Astrocyte of the spinal cord (primary cell): ENCODE measurements at places on chromosomes 1 and 21.

- DNase-seq, result peak; percentile 48
Measured at GRCh38 chr1:18100491-18101063, 7.0 kb upstream of the IGSF21 start.

GRCh38 chr21:45496968-45497845 is 45.0 kb downstream of the SLC19A1 start:
- DNase-seq, result no peak

- no peak for DNase-seq
Measured at GRCh38 chr1:75712306-75712705, 12.2 kb upstream of the ACADM start.

DNA sequence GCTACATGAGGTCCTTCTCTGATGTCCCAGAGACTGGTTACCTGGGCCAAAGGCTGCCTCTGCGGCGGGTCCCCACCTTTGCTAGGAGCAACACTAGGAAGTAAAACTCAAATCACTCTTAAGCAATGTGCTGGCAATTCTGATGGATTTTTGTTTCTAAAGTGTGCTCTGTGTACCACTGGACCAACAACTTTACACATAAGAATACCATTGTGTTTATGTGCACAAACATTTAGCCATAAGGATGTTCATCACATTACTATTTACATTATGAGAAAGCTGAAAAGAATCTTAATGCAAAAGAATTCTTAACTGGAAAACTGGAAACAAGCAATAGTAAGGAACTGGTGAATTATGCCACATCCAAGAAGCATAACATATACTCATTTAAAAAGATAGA is 38.6 kb downstream of the SSBP3 start:
- DNase-seq, result no peak

GRCh38 chr1:241202401-241202800 is 154.6 kb downstream of the RGS7 start:
- no peak for DNase-seq

DNA sequence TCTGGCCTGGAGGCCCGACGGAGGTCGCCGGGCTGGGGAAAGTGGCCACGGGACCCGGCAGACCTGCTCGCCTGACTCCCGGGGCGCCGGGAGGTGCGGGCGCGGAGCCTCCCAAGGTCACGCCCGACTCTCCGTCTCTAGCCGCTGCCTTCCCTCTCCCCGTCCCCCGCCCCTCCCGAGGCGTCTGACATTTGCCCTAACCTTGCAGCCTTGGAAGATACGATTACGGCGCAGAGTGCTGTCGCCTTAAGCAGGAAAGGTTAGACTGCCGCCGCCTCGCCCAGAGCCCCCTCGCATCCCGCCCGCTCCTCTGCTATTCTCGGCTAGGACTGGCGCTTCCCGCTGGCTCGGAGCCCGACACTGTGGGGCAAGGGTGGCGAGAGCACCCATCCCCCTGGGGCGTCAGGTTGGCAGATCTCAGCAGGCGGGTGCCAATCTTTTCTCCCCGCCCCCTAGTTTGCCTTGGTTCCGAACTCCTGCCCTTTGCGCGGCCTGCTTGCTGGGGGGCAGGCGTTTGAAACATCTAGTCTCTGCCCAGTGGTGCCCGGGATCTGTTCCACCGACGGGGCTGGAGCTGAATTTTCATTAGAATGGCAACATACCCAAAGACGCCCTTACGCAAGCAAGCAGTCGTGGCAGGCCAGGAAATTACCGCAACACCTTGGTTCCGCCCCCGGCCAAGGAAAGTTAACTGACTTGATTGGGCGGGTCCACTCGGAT is 835 bp downstream of the PGM1 start:
- peak; percentile 25 for DNase-seq

DNA sequence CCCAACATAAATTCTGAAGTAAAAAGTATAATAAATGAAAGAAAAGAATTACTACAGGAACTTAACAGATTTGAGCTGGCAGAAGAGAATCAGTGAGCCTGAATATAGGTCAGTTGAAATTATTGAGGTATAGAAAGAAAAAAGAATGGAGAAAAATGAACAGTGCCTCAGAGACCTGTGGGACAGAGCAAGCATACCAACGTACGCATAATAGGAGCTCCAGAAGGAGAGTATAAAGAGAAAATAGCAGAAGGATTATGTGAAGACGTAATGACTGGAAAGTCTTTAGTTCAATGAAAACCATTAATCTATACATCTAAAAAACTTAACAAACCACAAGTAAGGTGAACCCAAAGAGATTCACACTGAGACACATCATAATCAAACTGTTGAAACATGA is 261.8 kb downstream of the DYRK1A start:
- no peak for DNase-seq

- DNase-seq, result no peak
Measured at GRCh38 chr1:3331564-3331963, 122.9 kb upstream of the ARHGEF16 start.

- DNase-seq, result no peak
Measured at GRCh38 chr1:42158189-42158588, 5.0 kb downstream of the GUCA2B start.

GRCh38 chr21:43721206-43721605 is 2.3 kb downstream of the PDXK start:
- no peak for DNase-seq

DNA sequence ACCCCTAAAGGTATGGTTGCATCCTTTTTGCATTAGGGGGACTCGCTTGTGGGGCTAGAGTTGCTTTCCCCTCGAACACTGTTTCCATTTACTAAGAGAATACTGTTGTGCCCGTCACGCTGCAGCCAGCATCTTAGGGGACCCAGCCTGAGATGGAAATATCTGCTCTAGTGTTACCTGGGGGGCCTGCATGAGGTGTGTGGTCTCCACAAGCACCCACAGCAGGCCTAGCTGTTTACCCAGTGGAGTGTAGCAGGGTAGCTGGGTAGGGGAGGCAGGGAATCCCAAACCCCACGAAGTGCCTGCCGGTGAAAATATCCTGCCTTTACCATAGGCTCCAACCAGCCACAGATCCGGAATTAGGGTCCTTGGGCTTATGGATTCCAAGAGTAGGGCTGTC is 303.6 kb downstream of the PTPRU start:
- no peak for DNase-seq

DNA sequence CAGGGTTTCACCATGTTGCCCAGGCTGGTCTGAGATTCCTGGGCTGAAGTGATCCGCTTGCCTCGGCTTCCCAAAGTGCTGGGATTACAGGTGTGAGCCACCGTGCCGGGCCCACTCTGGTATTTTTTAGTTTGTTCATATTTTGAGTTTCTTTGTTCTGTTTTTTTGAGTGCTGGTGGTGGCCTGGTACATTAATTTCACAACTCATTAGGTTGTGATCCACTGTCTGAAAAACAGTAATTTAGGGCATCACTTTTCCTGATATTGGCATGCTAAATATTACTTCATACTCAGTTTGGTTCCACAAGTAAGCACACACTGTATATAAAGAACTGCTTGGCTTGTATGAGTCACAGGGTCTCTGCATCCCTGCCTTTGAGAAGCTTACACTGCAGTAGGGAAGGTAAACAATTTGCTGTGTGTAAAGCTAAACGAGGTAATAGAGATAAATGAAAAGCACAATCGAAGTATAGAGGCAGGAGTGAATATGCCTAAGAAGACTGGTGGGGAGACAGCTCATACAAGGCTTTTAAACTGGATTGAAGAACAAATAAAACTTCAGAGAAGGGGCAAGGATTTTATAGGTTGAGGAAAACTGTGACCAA is 7.7 kb downstream of the SNX27 start:
- peak; percentile 65 for DNase-seq

GRCh38 chr1:168728473-168729404 is at the start of gene DPT:
TSS of gene DPT (minus strand) at chr1:168729206. CDS start at chr1:168729174, 32 bp downstream.
- DNase-seq, result no peak

DNA sequence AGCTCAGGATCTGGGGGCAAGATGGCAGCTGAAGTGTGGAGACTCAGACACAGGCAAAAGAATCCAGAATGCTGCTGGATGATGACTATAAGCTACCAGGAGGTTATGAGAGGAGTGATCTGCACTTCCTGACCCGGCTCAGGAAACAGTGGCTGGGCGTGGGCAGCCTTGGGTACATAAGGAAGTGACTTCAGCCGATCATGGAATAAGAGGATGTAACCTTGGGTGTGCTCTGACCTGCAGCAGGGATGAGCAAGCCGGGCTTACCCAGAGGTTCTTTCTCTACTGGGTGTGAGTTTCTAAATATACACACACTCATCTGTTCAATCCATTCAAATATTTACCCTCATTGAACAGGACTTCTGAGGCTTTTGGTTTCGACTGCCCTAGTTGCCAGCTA is 62.7 kb downstream of the CD34 start:
- DNase-seq, result peak; percentile 65

GRCh38 chr1:28507247-28507645 is 1.4 kb downstream of the RCC1 start:
- peak; percentile 13 for DNase-seq

GRCh38 chr1:206925106-206925736 is 3.5 kb upstream of the FCMR start:
- no peak for DNase-seq

DNA sequence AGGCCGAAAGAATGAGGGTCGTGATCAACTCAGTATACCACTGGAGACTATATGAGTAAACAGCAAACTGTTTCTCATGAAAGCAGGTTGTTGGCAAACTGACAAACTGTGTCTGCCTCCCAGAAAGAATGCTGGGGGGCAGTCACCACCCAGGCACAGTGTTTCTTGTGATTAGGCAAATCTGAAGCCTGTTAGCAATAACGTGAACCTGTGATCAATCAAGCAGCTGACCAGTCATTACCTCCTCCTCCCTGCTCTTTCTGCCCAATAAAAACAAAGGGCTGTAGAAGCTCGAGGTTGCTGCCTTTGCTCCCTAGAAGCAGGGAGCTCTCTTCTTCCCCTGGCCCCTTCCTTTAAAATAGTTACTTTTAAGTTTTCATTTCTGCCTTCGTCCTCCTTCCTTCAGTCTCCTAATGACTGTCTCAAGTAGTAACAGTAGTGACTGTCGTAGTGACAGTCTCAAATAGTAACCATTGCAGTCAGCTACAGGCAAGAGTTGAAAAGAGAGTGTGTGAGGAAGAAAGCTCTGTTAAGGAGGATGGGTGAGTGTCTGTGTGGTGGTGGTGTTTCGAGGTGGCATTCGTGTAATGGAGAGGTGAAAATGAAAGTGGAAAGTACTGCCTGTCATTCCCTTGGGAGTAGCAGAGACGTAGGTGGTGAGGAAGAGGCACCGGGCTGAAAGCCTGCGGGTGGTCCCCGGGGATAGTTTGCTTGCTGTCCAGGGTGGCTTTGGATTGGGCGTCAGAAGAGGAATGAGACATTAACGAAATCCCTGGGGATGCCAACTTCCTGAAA is 14.5 kb downstream of the HHAT start:
- DNase-seq, result no peak

DNA sequence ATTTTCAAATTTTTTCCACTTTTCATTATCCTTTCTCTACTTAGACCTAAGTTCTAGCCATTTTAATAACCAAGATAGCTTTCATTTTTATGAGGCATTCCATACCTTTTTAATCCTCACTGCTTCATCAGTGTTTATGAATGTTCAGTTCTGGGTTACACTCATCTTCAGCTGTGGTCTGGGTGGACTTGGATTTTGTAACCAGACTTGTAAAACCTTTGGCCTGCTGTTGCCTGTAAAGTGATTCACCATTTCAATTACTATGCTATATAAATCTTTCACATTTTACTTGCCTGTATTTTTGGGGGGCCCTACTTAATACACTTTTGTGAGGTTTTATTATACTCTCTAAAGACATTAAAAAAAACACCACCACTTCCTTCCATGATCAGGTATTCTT is 46.2 kb downstream of the USP25 start:
- DNase-seq, result peak; percentile 76

GRCh38 chr21:42539931-42540343 is 26.3 kb downstream of the SLC37A1 start:
- no peak for DNase-seq

- DNase-seq, result no peak
Measured at GRCh38 chr1:107523061-107523460, 382.2 kb downstream of the NTNG1 start.

DNA sequence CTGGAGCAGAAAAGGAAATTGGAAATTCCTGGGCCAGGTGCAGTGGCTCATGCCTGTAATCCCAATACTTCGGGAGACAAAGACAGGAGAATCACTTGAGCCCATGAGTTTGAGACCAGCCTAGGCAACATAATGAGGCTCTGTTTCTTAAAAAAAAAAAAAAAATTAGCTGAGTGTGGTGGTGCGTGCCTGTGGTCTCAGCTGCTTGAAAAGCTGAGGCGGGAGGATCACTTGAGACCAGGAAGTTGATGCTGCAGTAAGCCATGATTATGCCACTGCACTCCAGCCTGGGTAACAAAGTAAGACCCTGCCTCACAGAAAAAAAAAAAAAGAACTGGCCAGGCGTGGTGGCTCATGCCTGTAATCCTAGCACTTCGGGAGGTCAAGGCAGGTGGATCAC is 56.7 kb downstream of the SRSF11 start:
- no peak for DNase-seq

- no peak for DNase-seq
Measured at GRCh38 chr1:185695299-185695698, 38.9 kb upstream of the HMCN1 start.

DNA sequence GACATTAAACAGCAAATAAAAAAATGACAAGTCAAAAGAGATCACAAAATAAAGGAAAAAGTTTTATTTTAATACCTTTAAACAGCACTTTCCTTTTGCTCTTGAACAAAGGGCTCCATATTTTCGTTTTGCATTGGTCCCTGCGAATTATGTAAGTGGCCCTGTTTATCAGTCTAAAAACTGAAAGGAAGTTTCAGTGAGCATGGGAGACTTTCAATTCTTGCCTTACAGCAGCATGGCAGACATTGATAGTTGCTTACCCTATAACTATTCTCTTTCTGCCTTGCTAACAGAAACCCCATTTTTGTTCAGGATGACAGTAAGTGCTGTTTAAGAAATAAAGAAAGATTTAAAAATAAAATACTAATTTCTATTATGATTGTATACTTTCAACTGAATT is 5.2 kb upstream of the SH3GLB1 start:
- DNase-seq, result no peak

- DNase-seq, result no peak
Measured at GRCh38 chr1:184701816-184702215, 52.8 kb downstream of the EDEM3 start.

DNA sequence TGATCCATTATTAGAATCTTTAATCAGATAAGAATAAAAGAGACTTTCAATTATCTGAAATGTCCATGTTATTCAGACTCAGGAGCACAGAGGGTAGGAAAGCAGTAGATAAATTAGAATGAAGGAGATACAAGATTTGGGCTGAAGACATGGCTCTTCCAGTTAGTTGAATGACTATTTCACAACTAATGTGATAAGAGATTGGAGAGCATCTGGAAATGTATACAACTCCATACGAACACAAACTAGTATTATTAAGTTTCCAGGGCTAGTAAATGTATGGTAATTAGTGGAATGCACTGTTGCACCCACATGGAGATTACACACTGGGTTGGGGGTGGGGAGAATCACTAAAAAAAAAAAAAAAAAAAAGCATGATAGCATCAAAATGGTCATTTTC is 618.0 kb downstream of the KIF26B start:
- no peak for DNase-seq

- no peak for DNase-seq
Measured at GRCh38 chr1:116485976-116486375, 84.8 kb downstream of the CD58 start.

- DNase-seq, result no peak
Measured at GRCh38 chr1:167332503-167332902, 111.8 kb downstream of the POU2F1 start.

GRCh38 chr1:12677565-12677964 is 33.7 kb downstream of the AADACL4 start:
- no peak for DNase-seq

- no peak for DNase-seq
Measured at GRCh38 chr21:46516068-46516467, 57.4 kb downstream of the DIP2A start.

GRCh38 chr1:193181536-193181935 is 4.9 kb downstream of the B3GALT2 start:
- no peak for DNase-seq
